ENCODE measurements at places on chromosomes 1 and 21.

- no peak for DNase-seq
Observed at GRCh38 chr21:38599381-38599975, 101.2 kb upstream of the ERG start.

GRCh38 chr1:14180738-14181137, 417.7 kb upstream of the KAZN start:
- DNase-seq, result no peak

DNA sequence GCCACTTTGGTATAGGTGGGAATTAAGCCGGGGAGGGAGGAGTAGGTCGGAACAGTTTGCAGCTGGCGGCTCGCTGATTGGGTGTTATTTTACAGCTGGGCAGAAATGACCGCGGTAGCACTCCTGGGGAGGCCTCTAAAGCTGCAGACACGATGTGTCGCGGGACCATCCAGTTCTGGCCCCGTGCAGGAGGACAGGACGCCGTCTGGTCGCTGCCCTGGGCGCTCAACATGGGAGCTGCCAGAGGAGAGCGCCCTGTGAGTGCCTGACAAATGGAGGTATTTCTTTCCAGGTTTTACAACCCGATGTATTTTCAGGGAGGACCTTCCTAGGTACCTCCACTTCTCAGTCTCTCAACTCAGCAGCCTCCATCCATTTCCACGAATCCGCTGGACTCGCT, 46.2 kb downstream of the CDC7 start:
- no peak for DNase-seq

DNA sequence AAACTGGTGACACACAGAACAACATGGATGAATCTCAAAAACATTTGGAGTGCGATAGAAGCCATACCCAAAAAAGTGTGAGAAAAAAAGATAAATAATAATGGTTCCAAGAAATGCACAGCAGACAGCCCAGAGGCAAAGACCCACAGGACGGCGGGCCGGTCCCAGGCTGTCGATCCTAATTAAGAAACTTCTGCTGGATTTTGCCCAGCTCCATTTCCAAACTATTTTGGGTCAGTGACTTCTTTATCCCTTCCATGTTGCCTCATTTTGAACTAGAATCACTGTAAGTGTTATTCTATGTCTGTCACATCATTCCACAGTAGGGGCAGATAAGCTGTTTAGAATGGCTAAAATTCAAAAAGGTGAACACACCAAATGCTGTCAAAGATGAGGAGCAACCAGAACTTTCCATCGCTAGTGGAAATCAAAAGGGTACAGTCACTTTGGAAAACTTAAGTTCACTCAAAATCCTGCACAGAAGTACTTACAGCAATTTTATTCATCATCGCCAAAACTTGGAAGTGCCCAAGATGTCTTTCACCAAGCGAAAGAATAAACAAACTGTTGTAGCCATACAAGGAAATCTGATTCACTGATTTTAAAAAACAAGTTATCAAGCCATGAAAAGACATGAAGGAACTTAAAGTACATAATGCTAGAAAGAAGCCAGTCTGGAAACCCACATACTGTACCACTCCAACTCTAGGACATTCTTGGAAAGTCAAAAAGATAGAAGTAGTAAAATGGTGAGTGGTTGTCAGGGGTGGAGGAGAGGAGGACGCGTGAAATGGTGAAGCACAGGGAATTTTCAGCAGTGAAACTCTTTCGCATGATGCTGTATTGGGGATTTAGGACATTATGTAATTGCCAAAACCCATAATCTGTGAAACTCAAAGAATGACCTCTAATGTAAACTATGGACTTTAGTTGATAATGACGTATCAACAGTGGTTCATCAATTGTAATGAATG, 7.5 kb downstream of the NBPF1 start:
- no peak for DNase-seq

DNA sequence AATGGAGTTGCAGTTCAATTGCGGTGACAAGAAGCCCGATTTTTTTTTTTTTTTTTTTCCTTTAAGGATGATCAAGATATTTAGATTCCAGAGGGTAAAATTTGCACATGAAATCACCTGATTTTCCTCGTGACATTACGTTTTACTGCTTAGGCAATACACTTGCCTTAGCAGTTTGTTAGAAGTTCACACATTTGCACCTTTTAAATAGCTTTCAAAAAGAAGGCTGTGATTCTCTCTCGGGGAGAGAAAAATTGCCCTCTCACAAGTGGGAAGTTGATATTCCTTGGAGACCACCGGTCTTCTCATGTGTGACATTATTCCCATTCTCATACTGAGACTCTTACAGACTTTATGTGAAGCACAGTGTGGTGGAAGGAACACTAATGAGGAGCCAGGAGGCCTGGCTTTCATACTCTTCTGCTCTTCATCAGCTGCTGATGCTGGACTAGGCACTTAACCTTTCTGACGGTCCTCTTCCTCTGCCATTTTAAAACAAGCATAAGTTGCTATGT, 69.8 kb upstream of the HSPA13 start:
- no peak for DNase-seq

DNA sequence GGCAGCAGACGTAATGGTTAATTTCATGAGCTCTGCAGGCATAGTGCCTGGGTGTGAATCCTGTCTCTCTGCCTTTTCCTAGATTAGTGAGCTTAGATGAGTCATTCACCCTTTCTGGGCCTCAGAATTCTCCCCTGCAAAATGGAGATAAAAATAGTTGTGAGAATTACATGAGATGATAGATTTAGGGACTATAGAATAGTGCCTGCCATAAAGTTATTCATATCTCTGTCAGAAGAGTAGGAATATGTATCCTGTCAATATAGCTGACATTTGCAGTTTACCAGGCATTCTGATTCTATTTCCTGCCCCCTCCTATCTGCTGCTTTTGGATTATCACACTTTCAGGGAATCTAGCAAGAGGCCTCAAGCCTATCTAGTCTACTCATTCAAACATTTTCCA, 112.0 kb downstream of the PDE4B start:
- DNase-seq, result no peak
